ENCODE measurements at places on chromosomes 2 and 18. TPM values are rescaled to one million over a fixed set of nuclear protein-coding genes. Genes with fewer than 3 reads are reported as not detected.

DNA sequence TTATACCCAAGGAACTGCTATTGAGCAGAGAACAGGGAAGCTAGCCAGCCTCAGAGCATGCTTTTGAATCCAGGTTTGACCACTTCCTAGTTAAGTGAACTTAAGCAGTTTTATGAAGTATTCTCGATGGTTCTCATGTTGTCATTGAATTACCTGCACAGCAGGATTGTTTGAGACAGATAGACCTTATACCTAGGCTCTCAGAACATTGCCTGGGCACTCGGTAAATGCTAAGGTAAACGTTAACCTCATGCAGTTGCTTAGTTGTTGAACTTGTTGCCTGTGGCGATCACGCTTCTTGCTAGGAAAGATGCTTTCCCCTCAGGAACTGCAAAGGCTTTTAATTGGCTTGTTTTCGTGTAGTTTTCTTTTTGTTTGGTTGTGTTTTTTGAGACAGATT, 34.0 kb upstream of the CHMP1B start:
- no peak overlapping the region for H3K27ac ChIP-seq
- H3K4me1 ChIP-seq = no peaks in the 10 kb centered on the region
- H3K36me3 ChIP-seq = no peaks in the 10 kb centered on the region
- DNase-seq = no peak

- peaks cover 4% of the 10 kb centered on the region for H3K36me3 ChIP-seq
- peaks cover 13% of the 10 kb centered on the region for H3K4me1 ChIP-seq
- peak; percentile 33 for DNase-seq
- H3K4me3 ChIP-seq = peak overlapping the region; percentile 77
- no peak overlapping the region for H3K27ac ChIP-seq
- H3K27me3 ChIP-seq = peaks cover 37% of the 10 kb centered on the region
Observed at GRCh38 chr2:202032846-202033316, 774 bp upstream of the FZD7 start.

DNA sequence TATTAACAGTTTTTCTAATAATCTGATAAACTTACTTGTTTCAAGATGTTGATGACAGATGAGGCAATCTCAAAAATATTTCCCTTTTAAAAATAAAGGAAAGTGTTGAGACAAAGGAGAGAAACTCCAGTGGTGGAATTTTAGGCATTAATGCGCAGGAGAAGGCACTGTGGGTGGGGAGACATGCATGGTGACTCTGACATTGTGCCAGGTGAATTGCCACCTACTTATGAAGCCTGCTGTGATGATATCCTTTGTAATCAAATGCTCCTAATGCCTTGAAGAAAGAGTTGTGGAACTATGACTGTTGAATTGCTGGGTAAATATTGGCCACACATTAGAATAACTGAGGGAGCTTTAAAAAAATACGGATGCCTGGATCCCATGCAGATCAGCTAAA, 101.4 kb downstream of the PLA2R1 start:
- no peak for DNase-seq
- H3K4me3 ChIP-seq = no peak overlapping the region
- H3K27me3 ChIP-seq = peaks cover 7% of the 10 kb centered on the region
- peaks cover 9% of the 10 kb centered on the region for H3K4me1 ChIP-seq
- H3K36me3 ChIP-seq = no peaks in the 10 kb centered on the region
- H3K27ac ChIP-seq = no peak overlapping the region

GRCh38 chr2:33238111-33238510, 238.3 kb upstream of the RASGRP3 start:
- no peak overlapping the region for H3K4me3 ChIP-seq
- DNase-seq = no peak
- peaks cover 11% of the 10 kb centered on the region for H3K27me3 ChIP-seq
- no peak overlapping the region for H3K27ac ChIP-seq

Gene SULT1C4
- not detected for total RNA-seq

GRCh38 chr2:15836689-15837610, 103.4 kb upstream of the MYCN start:
- no peaks in the 10 kb centered on the region for H3K27me3 ChIP-seq
- H3K4me1 ChIP-seq = no peaks in the 10 kb centered on the region
- H3K27ac ChIP-seq = no peak overlapping the region
- H3K36me3 ChIP-seq = no peaks in the 10 kb centered on the region
- DNase-seq = no peak
- H3K4me3 ChIP-seq = no peak overlapping the region

Gene IL1R2
- 0.88 TPM for total RNA-seq

- no peak for DNase-seq
- H3K4me3 ChIP-seq = no peak overlapping the region
- no peak overlapping the region for H3K27ac ChIP-seq
- no peaks in the 10 kb centered on the region for H3K27me3 ChIP-seq
Observed at GRCh38 chr2:61639721-61640120, 101.6 kb upstream of the XPO1 start.

DNA sequence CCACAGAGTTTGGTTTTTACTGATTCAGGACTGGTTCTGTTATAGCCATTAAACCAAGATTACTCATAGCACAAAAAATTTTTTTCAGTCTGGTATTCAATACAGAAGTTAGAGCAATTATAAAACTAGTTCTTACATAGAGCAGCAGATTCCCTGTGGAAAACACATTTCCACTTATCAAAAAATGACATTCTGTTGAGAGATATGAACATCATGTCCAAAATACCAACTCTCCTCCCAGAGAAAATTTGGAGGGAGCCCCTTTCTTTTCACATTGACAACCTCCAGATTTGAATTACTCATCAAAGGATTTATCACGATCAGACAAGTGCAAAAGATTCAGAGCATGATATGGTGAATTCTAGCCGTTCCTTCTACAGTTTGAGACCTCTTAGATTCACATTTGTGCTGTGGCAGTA, 126.8 kb upstream of the SERPINE2 start:
- no peak overlapping the region for H3K4me3 ChIP-seq
- no peaks in the 10 kb centered on the region for H3K4me1 ChIP-seq
- peaks cover 20% of the 10 kb centered on the region for H3K27me3 ChIP-seq

- no peak overlapping the region for H3K4me3 ChIP-seq
- no peaks in the 10 kb centered on the region for H3K27me3 ChIP-seq
- peaks cover 25% of the 10 kb centered on the region for H3K4me1 ChIP-seq
- no peak for DNase-seq
- no peak overlapping the region for H3K27ac ChIP-seq
- H3K36me3 ChIP-seq = peaks cover 4% of the 10 kb centered on the region
Observed at GRCh38 chr2:85287721-85288120, 40.1 kb downstream of the TGOLN2 start.

Gene ZNF892
- total RNA-seq = 3.0 TPM

DNA sequence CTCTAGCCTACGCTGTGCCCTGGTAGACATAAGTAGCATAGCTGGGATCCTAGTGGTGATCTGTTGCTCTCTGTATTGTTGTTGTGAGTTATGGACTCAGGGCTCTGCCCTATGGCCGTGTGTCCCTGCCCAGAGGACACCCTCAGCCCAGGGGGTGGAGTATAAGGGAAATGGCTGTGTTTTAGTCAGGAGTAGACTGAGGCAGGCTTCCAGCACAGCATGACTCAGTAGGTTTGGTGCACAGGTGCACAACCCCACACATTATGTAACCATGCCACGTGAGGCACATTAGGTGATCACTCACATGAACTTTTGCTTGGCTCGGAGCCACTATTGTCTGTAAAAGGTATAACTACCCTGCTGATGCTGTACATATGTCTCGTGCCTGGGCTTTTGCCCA, 59.9 kb upstream of the PEX13 start:
- no peaks in the 10 kb centered on the region for H3K4me1 ChIP-seq
- peaks cover 26% of the 10 kb centered on the region for H3K36me3 ChIP-seq
- DNase-seq = no peak
- H3K27ac ChIP-seq = no peak overlapping the region
- no peaks in the 10 kb centered on the region for H3K27me3 ChIP-seq

DNA sequence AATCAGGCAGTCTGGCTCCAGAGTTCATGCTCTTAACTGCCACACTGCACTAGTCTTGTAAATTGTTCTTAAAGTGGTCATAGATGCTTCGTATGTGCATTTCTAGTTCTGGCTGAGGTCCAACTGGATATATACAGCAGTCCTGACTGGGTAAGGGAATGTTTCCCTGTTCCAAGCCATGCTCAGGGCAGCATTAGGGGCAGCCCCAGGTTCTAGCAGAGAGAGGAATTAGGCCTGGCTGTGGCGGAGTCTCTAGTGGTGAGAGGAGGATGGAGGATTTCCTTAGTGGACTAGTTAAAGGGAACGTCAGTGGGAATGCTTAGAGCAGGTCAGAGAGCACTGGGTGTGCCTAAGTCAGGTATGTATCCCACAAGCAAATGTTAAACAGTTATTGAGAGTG, 28.0 kb downstream of the UBE2E3 start:
- H3K27me3 ChIP-seq = no peaks in the 10 kb centered on the region
- H3K4me3 ChIP-seq = no peak overlapping the region
- H3K4me1 ChIP-seq = no peaks in the 10 kb centered on the region
- no peaks in the 10 kb centered on the region for H3K36me3 ChIP-seq
- H3K27ac ChIP-seq = no peak overlapping the region
- DNase-seq = no peak

DNA sequence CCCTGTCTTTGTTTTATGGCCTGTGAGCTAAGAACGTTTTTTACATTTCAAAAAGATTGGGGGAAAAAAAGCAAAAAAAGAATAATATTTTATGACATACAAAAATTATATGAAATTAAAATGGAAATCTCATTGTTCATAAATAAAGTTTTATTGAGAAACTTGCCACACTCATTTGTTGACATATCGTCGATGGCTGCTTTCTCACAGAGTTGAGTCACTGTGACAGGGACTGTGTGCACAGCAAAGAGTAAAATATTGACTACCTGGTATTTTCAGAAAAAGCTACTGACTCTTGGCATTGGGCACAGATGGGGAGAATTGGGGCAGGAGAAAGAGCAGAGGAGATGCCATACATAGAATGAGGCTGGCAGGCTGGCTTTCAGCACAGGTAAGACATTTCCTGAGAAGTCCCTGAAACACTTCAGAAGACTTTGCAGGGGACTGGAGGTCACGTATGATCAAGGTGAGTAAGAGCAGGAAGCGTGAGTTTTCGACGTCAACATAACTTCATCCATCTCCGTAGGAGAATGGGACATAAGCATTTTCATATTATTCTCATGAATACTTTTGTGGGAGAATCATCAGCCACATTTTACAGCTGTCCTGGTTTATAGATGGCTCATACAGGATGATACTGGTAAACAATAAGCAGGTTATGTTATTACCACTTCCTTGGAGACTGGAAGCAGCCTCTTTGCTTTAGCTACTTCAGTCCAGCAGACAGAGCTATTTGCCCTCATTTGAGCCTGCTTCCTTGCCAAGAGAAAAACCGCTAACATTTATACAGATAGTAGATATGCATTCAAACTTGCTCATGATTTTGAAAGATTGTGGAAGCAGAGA, 32.5 kb upstream of the PUM2 start:
- no peak for DNase-seq
- no peaks in the 10 kb centered on the region for H3K36me3 ChIP-seq
- H3K27me3 ChIP-seq = peaks cover 6% of the 10 kb centered on the region

- H3K27me3 ChIP-seq = peaks cover 8% of the 10 kb centered on the region
- DNase-seq = no peak
- no peak overlapping the region for H3K27ac ChIP-seq
Observed at GRCh38 chr2:136487421-136487820, 277.9 kb upstream of the THSD7B start.

- peak overlapping the region; percentile 78 for H3K4me3 ChIP-seq
- H3K27ac ChIP-seq = no peak overlapping the region
- peaks cover 47% of the 10 kb centered on the region for H3K27me3 ChIP-seq
- H3K4me1 ChIP-seq = peaks cover 14% of the 10 kb centered on the region
- H3K36me3 ChIP-seq = no peaks in the 10 kb centered on the region
- DNase-seq = no peak
Observed at GRCh38 chr18:67514901-67515540, 1.5 kb downstream of the DSEL start.

DNA sequence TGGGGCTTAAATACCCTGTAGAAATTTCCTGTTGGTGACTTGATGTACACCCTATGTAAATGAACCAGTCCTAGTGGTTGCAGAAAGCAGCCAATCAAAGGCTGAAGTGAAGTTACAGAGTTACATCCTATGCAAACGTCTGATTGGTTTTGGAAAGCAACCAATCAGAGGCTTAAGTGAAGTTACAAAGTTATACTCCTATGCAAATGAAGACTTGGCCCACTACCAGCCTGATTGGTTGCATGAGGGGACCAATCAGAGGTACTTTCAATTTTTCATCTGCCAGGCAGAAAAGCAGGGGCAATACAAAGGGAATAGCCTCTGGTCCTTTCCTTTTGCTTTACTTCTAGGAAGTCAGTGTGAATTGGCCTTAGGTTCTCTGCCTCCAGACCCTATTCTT, 13.6 kb upstream of the ZNF397 start:
- peaks cover 3% of the 10 kb centered on the region for H3K4me1 ChIP-seq
- H3K27ac ChIP-seq = no peak overlapping the region
- peaks cover 12% of the 10 kb centered on the region for H3K27me3 ChIP-seq
- H3K36me3 ChIP-seq = no peaks in the 10 kb centered on the region
- no peak overlapping the region for H3K4me3 ChIP-seq
- DNase-seq = no peak

- no peaks in the 10 kb centered on the region for H3K4me1 ChIP-seq
- H3K4me3 ChIP-seq = no peak overlapping the region
- DNase-seq = no peak
- no peaks in the 10 kb centered on the region for H3K36me3 ChIP-seq
Observed at GRCh38 chr2:109417701-109418335, 195.9 kb downstream of the SEPTIN10 start.

DNA sequence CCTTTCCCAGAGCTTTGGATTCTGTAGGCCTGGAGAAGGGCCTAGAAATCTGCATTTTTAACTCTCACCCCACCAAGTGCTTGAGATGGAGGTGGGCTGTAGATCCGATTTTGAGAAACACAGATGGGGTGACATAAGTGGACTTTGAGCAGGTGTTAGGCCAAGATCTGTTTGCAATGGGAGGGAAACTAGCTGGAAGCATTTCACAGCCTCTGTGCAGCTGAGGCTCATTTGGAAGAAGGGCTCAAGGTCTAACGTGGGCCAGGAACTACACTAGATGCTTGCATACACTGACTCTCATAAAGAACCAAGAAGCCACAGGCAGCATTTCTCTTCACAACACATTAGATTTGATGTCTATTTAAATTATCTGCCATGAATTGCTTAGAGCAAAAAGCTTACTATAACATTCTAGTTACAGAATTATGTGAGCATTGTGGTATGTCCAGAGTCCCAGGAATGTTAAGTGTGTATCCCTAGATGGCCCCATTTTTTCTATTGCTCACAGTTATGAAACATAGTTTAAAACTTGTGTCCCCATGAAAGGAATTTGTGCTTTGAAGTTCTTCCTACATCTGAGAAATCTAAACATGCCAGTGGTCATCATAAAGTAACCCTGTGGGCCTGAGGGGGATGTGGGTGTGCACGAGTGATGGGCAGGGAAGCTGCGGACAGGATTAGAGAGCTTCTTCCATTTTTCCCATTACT, 77.2 kb downstream of the CD28 start:
- no peak overlapping the region for H3K27ac ChIP-seq
- H3K36me3 ChIP-seq = peaks cover 10% of the 10 kb centered on the region
- H3K4me3 ChIP-seq = no peak overlapping the region
- H3K27me3 ChIP-seq = no peaks in the 10 kb centered on the region
- H3K4me1 ChIP-seq = peaks cover 55% of the 10 kb centered on the region

Gene RPRM
- total RNA-seq = not detected

Gene RAMP1
- 8.1 TPM for total RNA-seq

GRCh38 chr2:201886504-201886903, 80.2 kb downstream of the CDK15 start:
- no peak overlapping the region for H3K4me3 ChIP-seq
- peaks cover 46% of the 10 kb centered on the region for H3K27me3 ChIP-seq
- no peak overlapping the region for H3K27ac ChIP-seq
- no peaks in the 10 kb centered on the region for H3K36me3 ChIP-seq
- H3K4me1 ChIP-seq = peaks cover 10% of the 10 kb centered on the region

GRCh38 chr2:100984892-100985307, 17.2 kb upstream of the RPL31 start:
- no peaks in the 10 kb centered on the region for H3K4me1 ChIP-seq
- H3K4me3 ChIP-seq = no peak overlapping the region
- H3K27ac ChIP-seq = no peak overlapping the region
- peaks cover 3% of the 10 kb centered on the region for H3K27me3 ChIP-seq

Gene COLEC12
- total RNA-seq = not detected

- peak; percentile 28 for DNase-seq
Observed at GRCh38 chr2:238061315-238062202, 758 bp downstream of the SCLY start.
